CD8-positive, alpha-beta memory T cell (primary cell): ENCODE measurements at places on chromosomes 7 and 10. TPM values are rescaled to one million over a fixed set of nuclear protein-coding genes. Genes with fewer than 3 reads are reported as not detected.

CLRN3 gene
- not detected for total RNA-seq

CTAGE6 gene
- 0.60 TPM for total RNA-seq

EGR2 gene
- 87.8 TPM for total RNA-seq

CXCL12 gene
- total RNA-seq: not detected

ABCA13 gene
- not detected for total RNA-seq

WNT16 gene
- total RNA-seq: 0.09 TPM

PILRA gene
- 1.9 TPM for total RNA-seq

DMBT1 gene
- total RNA-seq: not detected

EBLN1 gene
- not detected for total RNA-seq

PTPN20 gene
- total RNA-seq: 0.61 TPM

OR2AE1 gene
- 0.26 TPM for total RNA-seq

AGR2 gene
- not detected for total RNA-seq

SNCG gene
- not detected for total RNA-seq

CLDN4 gene
- total RNA-seq: not detected

HACD1 gene
- total RNA-seq: 1.9 TPM

HERC4 gene
- 41.6 TPM for total RNA-seq

VIPR2 gene
- 0.15 TPM for total RNA-seq

KEL gene
- not detected for total RNA-seq

IFIT1 gene
- total RNA-seq: 0.39 TPM

CD36 gene
- total RNA-seq: 4.6 TPM

LEP gene
- not detected for total RNA-seq

PTF1A gene
- not detected for total RNA-seq

PSD gene
- 2.5 TPM for total RNA-seq

DRGX gene
- total RNA-seq: not detected

SORBS1 gene
- 0.92 TPM for total RNA-seq

SRRM3 gene
- not detected for total RNA-seq

C10orf105 gene
- 0.04 TPM for total RNA-seq

GPER1 gene
- total RNA-seq: not detected

PCLO gene
- not detected for total RNA-seq

CRYGN gene
- total RNA-seq: not detected

PLEKHA8 gene
- total RNA-seq: 9.0 TPM

STEAP1B gene
- not detected for total RNA-seq

PLAC9 gene
- total RNA-seq: not detected

PRTFDC1 gene
- total RNA-seq: 1.5 TPM

ARHGAP19 gene
- total RNA-seq: 26.5 TPM

CHCHD2 gene
- 599 TPM for total RNA-seq

ADGRA1 gene
- total RNA-seq: not detected

VSTM2A gene
- not detected for total RNA-seq

SEMA3D gene
- not detected for total RNA-seq
